ENCODE measurements at places on chromosomes 3 and 15. TPM values are rescaled to one million over a fixed set of nuclear protein-coding genes. Genes with fewer than 3 reads are reported as not detected.
A peak's percentile ranks its signal among the peaks of the same experiment; 100 is the strongest.

DNA sequence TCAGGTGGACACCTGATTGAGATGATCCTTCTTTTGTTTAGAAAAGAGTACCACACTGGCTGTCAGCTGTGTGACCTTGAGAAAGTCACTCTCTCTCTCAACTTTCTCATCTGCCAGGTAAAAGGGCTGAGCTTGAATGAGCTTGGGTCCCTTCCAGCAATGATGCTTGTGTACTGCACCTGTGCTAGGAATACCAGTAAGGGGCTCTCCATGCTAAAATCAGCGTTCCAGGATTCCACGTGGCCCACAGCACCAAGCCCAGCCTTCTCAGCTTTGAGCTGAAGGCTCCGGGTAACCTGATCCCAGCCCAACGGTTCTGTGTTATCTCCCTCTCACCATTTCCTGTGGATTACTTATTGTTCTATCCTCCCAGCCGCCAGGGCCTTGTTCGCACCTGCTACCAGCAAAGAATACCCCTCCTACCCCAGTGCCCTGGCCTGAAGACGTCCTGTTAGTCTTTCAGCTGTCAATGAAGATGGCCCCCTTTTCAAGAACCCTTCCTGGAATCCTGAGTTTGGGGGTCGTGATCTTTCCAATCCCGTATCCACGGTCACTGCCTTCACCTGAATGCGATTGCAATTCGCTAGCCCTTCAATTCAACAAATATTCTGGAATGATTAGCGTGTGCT is 54.2 kb upstream of the CGNL1 start:
- DNase-seq: no peak

DNA sequence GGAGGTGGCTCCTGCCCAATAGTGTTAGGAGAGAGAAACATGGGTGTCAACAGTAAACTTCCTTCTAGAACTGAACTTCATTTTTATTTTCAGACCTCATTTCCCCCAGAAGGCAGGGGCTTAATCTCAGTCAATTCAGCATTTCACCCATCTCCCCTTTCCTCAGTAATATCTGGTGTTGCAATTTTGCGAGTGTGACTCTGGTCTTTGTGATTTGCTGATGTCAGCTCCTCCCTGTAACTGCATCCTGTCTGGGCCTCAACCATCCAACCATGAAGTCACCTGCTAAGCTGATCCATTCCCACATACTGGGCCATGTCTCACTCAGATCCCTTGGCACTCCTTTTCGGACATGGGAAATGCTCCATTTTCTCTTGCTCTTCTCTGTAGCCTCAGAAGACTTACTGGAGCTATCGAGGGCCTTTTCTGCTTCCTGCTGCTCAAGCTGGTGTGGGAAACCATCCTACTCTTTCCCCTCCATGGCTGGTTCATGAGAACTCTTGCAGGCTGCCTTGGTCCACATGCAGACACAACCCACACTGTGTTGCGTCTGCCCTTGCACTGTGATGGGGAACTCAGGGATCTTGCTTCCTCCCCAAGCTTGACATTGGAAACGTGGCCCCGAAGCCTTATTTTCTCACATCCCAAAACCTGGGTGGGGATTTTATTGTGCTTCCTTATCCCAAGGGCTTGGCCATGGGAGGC is 24.6 kb downstream of the CCR4 start:
- no peak for DNase-seq

DNA sequence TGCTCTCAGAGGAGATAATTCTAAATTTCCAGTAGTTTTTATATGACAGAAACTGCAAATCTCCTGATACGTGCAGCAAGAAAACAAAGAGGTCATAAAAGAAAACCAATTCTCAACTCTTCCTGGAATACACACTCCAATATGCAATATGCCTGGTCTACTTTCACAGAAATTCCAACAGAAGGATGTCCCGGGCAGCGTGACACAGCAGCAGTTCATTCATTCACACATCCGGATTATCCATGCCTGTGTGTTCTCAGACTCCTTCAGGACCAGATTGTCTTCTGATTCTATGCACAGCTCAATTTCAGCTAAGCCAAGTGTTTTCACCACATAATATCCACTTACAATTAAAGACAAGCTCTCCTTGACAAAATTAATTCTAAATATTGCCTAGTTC is 64.3 kb downstream of the FBN1 start:
- no peak for DNase-seq

GRCh38 chr3:107781253-107781652 is 258.5 kb downstream of the BBX start:
- DNase-seq: no peak

- DNase-seq: no peak
These were observed 3.2 kb upstream of the SCG3 start for GRCh38 chr15:51678096-51678495.

DNA sequence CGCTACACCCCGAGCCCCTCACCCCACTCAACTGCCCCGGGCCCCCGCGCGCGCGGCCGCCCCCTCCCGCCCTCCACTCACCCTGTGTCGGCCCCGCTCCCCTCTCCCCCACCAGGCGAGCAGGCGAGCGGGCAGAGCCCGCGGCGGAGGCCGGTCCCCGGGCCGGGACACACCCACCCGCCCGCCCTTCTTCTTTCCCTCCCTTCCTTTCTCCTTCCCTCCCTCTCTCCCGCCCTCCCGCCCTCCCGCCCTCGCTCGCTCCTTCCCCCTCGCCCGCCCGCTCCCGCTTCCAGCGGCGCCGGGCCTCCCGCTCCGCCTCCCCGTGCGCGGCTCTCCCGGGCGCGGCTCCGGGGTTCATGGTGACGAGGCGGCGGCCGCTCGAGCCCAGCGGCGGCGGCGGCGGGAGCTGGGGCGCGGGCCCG is at the start of gene CTDSPL:
Gene CTDSPL, plus strand, starts transcription at position 261 of the 422 bp plus-strand sequence. CDS start 320 bp downstream, outside the sequence.
- DNase-seq: no peak

DNA sequence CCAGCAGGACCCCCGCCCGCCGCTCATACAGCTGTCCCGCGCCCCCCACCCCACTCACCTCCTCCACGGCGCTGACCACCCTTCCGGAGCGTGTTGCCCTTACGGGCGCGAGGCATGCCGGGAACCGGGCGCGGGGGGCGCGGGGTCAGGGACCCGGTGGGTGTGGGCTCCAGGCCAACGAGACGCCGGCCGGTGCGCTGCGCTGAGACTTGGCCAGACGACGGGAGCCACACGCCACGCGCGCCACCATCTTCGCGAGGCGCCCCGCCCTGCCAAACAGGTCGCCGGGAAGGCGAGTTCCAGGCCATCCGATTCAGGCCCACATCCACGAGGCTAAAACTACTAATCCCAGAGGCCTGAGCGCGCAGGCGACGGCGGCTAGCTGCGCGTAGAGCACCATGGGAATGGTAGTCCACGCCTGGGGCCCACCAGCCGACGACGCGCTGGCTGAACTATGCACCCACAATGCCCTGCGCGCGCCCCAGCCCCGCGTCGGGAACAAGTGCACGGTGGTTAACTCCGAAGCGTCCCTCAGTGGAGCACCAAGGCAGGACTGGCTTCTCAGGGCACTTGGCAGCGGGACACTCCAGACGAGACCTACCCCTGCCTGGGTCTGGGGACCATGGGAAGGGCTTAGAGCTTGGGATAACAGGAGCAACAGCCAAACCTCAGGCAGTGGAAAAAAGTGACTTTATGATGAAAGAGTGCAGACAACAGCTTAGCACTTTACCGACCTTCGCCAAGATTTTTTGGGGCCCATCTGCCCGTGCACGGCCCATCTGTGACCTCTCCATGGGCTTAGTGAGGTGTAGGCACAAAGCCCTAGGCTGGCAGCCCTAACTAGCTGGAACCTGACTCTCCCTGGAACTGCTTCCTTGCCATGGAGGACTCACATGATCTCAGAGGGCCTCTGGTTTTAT is at the start of gene IFRD2:
Gene IFRD2, minus strand, starts transcription at position 271 of the 920 bp plus-strand sequence. Its CDS starts 155 bp downstream, at position 116.
- DNase-seq: peak; percentile 98

- no peak for DNase-seq
These were observed 133.3 kb downstream of the MYLK start for GRCh38 chr3:123750659-123751420.

DNA sequence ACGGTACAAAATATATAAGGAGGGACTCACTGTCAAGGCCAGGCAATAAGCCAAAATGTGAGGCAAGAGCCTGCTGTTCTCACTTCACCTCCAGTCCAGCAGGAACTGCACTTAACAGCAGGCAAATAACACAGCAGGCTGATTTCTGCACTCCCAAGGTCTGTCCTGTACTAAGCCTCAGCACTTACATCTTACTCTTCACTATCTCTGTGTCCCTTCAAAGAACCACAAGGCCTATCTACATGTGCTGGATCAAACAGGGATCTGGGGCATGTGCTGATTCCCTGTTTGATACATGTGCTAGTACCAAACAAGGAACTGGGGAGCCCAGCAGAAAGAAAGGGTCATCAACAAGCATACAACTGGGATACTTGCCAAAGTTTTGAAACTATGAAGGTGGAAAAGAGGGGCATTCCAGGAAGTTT is 22.2 kb downstream of the UACA start:
- DNase-seq: peak; percentile 65

DNA sequence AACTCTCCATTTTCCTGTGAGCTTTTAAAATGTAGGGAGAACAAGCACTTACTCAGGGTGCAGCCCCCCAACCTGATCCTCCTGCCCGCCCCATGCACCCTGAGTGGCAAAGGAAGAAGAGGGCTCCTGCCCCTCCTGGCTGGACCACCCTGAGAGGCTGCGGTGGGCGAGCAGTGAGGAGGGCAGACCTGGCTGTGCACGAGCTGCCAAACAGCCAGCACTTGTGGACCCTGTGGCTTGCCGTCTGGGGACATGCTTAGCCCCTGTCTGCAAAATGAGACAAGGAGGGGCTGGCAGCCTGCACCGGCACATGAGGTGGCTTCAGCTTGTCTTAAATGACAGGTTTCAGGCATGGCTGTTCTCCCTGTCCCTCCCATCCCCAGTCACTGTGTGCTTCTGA is 18.6 kb downstream of the ATP10A start:
- DNase-seq: no peak

DNA sequence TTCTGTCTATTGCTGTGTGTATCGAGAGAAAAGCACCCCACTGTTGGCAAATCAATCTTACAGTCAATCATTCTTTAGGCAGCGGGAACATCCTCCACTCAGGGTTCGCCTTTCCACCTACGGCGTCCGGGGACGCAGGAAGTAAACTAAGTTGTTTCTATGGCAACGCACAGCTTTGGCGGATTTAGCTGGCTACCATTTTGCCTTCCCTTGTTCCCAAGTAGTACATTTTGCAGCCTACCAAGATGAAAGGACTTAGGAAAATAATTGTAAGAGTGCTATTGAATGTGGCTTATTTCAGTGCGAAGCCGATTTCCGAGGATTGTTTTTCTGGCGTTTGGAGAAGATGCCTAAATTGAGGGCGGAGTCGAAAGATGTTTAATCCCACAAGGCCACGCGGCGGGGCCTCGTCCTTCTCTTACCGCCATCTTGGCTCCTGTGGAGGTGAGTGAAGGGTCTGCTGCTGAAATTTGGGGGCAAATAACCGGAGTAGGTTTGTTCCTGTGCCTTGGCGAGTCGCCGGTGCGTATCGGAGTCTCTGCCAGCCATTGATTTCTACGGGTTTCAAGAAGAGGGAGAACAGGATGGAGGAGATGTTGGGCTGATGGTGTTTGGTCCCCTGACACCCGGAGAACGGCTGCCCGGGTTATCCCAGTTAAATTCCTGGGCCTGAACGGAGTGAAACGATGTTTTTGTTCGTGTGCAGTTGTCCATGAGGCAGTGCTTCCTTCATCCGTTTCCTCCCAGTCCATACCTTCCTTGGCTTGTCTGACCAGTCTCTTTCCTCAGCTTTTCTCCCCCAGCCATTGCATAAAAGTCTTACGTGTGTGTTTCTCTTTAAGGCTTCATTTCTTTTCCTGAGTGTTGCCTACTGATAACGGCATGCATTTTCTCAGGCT is at the start of gene RPL35A:
Gene RPL35A, plus strand, starts transcription at position 413 of the 899 bp plus-strand sequence. CDS start 778 bp downstream, outside the sequence.
- peak; percentile 89 for DNase-seq

- DNase-seq: no peak
These were observed 27.0 kb downstream of the ADIPOQ start for GRCh38 chr3:186869253-186870100.

DNA sequence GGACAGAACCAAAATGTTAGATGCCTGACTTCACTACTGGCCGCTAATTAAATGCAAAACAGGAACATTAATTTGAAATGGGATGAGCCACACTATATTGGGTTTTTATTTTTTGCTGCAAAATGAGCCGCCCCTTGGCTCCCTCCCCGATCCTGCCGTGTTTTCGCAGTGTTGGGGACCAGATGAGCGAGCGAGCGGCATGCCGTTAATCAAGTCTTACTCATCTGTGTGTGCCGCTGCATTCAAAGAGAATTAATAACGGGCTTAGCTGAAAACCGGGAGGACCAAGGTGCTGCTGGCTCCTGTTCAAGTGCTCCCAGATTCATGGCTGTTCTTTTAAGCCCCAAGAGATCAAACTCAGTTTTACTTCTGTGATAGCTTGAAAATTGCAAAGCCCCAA is 20.0 kb downstream of the TAFA4 start:
- DNase-seq: no peak

DNA sequence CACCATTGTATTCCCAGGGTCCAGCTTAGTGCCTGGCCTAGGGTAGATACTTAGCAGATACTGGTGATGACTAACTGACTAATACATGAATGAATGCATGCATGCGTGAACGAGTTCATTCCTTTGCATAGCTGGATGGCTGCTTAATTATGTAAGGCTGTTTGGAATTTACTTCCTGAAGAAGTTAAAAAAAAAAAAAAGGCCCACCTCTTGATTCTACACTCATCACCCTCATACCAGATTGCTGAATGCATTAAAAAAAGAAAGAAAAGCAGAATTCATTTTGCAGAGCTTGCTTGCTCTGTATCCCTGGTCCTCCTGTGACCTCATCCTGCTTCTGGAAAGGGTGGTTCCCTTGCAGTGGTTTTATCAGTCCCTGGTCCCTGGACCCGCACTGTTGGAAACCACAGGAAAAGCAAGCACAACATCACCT is 277.6 kb upstream of the CFAP20DC start:
- no peak for DNase-seq

- DNase-seq: no peak
These were observed 22.9 kb downstream of the FYCO1 start for GRCh38 chr3:45972534-45973402.

GRCh38 chr3:163185721-163186350 is 1689.2 kb downstream of the OTOL1 start:
- DNase-seq: no peak

- no peak for DNase-seq
These were observed 42.0 kb downstream of the NUP210 start for GRCh38 chr3:13378155-13378554.

DNA sequence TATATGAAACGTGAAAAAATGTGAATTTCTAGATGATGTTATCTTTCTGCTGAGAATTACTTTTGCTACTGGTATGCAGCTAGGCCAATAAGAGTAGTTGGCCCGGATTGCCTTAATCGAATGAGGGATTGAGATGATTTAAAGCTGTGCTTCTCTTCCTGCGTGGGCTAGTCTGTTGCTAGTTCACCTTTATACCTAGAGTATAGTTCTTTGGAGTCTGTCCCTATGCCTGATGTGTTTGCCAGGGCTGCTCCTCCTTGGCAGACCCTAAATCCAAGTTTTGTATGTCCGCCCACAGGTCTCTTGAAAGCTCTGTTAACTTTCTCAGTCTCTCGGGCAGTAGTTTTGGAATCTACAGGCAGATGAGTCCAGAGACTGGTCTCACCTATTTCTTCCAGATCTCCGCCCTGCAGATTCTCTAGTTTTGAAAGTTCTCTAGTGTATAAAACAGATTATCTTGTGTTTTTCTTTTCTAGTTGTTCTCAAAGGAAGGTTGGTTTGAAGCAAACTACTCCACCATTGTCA is 64.9 kb downstream of the MEF2A start:
- DNase-seq: no peak

GRCh38 chr3:45605534-45605933 is 11.0 kb downstream of the LIMD1 start:
- DNase-seq: no peak

Gene SLC24A5
- total RNA-seq: not detected

Gene PLA2G4D
- 0.13 TPM for total RNA-seq

Gene FSIP1
- 1.4 TPM for total RNA-seq

Gene TIGIT
- total RNA-seq: 0.78 TPM

Gene ROPN1
- not detected for total RNA-seq

Gene FRMD5
- total RNA-seq: 0.60 TPM

Gene GOLGA6D
- not detected for total RNA-seq

Gene SLC9A9
- 15.0 TPM for total RNA-seq

All from ureter (tissue), 1 donor.